ENCODE measurements at places on chromosomes 2 and 18.

- DNase-seq, result no peak
Measured at GRCh38 chr2:102310964-102311640, at the start of gene IL1RL1. Gene IL1RL1 (plus strand): TSS chr2:102311563. CDS start chr2:102338265, 26,702 bp downstream.

GRCh38 chr2:152627351-152627957, 89.8 kb downstream of the PRPF40A start:
- DNase-seq, result no peak

DNA sequence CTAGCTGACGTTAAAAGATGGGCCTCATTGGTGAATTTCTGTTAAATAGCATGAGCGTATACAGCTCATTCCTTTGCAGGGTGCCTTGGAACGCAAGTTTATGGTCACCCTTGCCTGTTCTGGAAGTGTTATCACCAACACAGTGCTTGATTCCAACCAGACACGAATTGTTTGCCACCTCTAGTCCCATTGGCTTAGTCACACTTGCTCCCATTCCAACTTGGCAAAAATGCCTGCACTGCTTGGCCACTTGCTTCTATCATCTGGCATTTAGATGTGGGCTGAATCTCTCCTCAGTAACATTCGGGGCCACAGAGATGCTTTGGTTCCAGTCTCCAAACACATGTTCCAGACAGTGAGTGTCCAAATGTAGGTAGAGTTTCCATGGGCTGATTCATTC, 27.5 kb upstream of the ACVR1 start:
- no peak for DNase-seq

GRCh38 chr2:105336786-105337121, 586 bp upstream of the C2orf49 start:
- DNase-seq, result no peak

DNA sequence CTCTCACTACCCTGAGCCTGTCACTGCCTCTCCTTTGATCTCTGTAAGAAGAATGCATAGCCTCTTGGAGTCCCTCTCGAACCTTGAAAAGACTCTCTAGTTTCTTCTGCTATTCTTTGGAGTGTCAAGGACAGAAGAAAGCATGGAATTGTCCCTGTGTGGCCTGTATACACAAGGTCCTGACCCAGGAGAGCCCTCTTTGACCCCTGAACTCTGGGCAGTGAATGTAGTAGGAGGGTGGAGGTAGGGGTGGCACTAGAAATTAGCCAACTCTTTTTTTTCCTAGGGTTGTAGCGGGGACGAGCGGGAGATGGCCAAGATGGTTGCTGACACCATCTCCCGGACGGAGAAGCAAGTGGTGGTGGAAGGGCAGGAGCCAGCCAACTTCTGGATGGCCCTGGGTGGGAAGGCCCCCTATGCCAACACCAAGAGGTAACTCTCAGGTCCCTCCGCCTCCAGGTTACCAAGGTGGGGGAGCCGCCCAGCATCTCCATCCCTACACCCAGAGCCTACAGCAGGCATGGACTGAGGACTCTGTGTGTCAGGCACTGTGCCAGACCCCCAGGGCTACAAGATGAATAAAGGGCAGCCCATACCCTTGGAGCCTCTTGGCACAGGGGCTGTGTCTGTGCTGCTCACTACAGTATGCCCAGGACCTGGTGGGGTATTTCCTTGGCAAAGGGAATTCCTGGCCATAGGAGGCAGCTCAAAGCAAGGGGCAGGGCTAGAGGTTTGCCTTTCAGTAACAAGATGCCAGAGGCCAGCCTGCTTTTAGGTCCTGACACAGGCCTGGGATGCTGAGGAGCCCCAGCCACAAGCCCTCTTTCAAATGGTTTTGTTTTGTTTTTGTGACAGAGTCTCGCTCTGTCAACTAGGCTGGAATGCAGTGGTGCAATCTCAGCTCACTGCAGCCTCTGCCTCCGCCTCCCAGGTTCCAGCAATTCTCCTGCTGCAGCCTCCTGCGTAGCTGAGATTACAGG, 16.4 kb downstream of the VIL1 start:
- DNase-seq, result no peak

GRCh38 chr2:20609349-20609994, 41.4 kb downstream of the HS1BP3 start:
- DNase-seq, result no peak

DNA sequence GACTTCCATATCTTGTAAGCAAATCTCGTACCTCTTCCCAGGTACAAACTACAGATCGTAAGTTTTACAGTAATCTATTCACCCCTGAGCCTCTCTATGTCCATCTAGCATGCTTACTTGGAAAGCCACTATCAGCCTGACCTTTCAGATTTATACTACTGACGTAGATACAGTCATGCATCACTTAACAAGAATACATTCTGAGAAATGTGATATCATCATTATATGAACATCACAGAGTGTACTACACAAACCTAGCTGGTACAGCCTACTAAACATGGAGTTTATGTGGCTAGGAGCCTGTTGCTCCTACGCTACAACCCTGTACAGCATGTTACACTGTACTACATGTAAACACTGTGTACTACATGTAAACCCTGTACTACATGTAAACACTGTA, 293.2 kb upstream of the ZNF804A start:
- DNase-seq, result no peak

DNA sequence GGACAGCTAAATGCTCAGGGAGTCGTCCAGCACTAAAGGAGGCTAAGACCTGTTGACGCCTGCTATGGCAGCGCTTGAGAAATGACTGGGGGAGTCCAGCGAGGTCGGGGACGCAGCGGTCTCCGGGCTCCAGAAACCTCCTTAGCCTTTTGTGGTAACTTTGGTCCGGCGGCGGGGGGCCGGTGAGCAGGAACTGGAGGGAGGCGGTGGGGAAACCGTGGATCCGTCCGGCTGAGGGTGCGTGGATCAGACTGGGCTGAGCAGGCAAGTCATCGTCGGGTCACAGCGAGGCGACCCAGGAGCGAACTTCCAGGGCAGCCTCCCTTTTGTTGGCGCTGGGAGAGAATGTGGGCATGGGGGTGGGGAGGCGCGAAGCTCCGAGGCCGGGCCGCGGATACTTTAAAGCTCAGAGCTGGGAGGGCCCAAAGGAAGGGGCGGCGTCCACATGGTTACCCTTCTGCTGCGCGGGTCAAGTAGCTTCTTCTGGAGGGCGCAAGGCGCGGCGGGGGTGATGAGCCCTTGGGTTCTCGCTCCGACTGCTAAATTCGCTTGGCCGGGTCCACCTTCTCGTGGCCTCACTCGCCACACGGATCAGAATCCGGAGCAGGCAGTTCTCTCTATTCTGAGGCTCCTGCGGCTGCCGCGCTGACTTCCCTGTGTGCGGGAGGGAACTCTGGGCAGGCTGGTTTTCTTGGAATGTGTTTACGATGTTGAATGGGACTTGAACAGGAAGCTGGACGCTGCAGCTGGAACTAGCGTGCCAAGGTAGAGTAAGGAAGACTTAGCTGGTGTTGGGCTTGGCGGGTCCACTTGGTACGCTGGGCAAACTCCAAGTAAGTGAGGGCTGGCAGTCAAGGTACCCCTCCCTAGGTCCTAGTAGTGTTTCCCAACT, 920 bp downstream of the GULP1 start:
- DNase-seq, result no peak

DNA sequence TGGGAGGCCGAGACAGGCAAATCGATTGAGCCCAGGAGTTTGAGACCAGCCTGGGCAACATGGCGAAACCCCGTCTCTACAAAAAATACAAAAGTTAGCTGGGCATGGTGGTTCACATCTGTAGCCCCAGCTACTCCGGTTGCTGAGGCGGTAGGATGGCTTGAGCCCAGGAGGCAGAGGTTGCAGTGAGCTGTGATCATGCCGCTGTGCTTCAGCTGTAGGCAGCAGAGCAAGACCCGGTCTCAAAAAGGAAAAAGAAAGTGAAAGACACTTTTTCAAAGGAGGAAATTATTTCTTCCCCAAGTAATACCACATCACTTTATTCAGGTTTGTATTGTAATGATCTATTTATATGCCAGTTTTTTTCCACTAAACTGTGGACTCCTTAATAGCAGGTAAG, 35.7 kb upstream of the TAF4B start:
- peak; percentile 17 for DNase-seq

DNA sequence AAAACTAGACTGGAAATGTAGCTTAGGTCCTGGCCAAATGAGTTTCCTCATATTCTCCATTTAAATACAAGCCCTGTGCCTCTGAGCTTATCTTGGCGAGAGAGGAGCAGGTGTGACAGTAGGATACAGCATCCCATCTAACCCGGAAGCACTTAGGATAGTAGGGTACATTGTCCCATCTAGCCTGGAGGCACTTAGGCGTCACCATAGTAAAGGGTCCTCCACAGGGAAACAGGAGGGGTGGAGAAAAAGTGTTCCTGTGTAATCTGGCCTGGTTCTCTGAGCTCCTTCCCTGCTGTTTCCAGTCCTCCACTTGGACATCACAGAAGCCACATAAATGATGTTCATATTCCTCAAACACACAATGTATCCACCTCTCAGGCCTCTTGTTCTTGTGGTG, 301.4 kb downstream of the GALR1 start:
- no peak for DNase-seq

DNA sequence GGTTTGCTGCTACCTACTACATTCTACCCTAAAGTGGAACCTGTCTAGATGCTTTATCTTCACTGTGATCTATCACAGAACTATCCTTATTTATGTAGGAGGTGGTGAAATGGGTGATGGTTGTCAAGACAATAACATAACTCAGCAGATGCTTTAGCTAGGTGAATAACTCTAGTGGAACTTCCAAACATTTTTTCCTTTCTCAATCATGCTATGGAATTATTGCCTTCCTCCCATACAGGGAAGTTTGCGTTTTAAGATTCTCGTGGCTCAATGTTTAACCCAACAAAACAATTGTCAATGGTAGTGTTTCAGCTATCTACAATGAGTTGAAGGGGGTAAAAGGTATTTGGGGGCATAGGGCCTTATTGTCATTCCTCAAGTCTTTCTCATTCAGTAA, 82.6 kb upstream of the GLI2 start:
- no peak for DNase-seq

- DNase-seq, result no peak
Measured at GRCh38 chr2:174615871-174616436, 18.4 kb upstream of the WIPF1 start.

GRCh38 chr2:74130211-74130995, 17.3 kb downstream of the BOLA3 start:
- no peak for DNase-seq

GRCh38 chr2:96265349-96265839, 403 bp downstream of the TMEM127 start:
- DNase-seq, result peak; percentile 29

- DNase-seq, result no peak
Measured at GRCh38 chr18:26826656-26827235, 38.8 kb downstream of the AQP4 start.

DNA sequence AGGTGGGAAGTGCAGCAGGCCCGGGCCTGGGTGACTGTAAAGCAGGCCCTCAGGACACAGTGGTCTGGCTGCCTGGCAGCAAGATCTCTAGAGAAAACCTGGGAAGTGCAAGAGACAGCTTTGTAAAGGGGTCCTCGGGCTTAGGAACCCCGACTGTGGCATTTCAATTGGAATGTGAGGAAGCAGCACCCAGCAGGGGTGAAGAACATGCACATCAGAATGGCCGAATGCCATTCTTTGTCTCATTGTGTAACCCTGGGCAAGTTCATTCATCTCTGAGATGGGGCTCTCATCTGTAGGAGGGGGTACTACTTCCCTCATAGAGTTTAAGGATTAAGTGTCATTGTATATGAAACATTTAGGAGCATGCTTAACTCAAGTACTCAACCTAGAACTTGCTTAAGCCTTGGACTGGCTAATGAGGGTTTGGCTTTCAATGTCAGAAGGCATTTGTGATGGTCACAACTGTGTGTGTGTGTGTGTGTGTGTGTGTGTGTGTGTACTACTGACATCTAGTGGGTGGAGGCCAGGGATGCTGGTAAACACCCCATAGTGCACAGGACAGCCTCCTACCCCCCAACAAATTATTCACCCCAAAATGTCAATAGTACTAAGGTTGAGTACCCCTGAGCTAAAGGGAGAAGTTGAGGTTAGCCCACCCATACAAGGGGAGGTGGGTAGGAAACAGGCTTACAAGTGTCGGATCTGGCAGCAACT, 29.3 kb downstream of the MEX3C start:
- no peak for DNase-seq

GRCh38 chr2:54541995-54542394, 85.9 kb downstream of the SPTBN1 start:
- no peak for DNase-seq

- no peak for DNase-seq
Measured at GRCh38 chr2:231007286-231008098, 11.6 kb downstream of the SPATA3 start.

DNA sequence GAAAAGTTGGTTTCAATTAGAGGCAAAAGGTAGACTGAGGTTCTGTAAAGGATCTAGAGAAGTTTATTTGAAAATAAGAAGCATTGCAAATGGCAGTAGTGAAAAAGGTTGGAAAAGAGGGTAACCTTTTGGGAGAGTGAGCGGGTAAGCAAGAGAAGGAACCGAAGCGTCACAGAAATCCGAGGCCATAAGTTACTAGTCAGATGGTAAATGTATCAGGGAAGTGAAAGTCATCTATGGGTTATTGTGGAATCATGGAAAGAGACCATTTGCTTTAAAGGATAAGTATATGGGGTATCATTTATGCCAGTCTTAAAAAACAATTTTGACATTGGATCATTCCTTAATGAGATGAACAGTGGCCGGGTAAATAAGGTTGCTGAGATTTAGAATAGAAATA, 30.5 kb downstream of the EML4 start:
- DNase-seq, result no peak

- DNase-seq, result no peak
Measured at GRCh38 chr2:137123226-137123625, 357.9 kb downstream of the THSD7B start.
